ENCODE measurements at places on chromosomes 5 and 9.

GRCh38 chr9:18692268-18692667, 218.3 kb downstream of the ADAMTSL1 start:
- DNase-seq, result no peak

- DNase-seq, result no peak
Measured at GRCh38 chr9:105510024-105510423, 47.9 kb upstream of the FKTN start.

DNA sequence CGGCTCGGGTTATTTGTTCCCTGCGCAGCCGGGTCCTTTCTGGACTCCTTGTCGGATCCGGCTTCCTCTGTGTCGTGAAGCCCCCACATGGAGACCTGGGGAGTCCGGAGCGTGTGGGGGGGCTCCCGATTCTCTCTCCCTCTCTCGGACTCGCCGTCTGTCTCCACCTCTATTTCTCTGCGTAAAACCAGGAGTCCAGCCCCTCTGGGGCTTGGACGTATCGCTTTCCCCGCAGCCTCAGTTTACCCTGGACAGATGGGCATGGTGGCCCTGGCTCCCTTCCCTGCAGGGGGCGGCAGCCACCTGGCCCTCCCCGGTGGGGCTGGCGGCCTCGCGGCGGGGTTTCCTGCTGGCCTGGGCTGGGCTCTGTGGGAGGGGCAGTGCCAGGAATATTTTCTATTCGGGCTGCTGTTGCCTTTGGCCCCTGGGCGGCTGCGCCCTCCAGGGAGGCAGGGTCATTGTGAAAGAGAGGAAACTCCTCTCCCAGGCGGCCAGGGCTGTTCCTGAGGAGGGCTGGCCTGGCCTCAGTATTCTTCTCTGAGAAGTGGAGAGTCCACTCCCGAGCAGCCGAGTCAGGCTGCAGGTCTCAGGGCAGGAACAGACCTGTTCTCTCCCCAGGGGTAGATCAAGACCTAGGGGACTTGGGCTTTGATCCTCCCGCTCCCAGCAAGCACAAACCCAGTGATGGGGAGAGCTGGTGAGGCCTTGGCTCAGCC, 665 bp downstream of the ASS1 start:
- peak; percentile 69 for DNase-seq

DNA sequence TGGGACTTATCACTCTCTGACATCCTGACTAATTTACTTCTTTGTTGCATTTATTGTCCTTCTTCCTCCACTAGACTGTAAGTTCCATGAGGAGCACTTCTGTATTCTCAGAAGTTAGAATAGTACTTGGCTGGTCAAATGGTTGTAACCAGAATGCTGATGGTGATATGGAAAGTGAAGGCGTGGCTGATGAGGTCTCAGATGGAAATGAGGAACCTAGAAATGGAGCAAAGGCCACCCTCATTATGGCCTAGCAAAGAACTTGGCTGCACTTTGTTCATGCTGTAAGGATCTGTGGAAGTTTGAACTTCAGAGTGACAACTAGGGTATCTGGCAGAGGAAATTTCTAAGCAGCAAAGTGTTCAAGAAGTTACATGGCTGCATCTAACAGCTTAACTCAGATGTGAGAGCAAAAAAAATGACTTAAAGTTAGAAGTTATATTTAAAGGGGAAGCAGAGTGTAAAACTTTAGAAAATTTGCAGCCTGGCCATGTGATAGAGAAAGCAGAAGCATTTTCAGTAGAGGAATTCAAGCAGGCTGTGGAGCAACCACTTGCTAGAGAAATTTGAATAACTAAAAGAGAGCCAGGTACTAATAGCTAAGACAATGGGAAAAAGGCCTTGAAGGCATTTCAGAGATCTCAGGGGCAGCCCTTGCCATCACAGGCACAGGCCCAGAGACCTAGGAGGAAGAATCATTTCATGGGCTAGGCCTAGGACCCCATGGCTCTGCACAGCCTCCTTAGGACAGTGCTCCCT, 14.9 kb upstream of the SLC22A5 start:
- DNase-seq, result no peak

GRCh38 chr5:139243425-139243970, 45.3 kb upstream of the SIL1 start:
- DNase-seq, result no peak

DNA sequence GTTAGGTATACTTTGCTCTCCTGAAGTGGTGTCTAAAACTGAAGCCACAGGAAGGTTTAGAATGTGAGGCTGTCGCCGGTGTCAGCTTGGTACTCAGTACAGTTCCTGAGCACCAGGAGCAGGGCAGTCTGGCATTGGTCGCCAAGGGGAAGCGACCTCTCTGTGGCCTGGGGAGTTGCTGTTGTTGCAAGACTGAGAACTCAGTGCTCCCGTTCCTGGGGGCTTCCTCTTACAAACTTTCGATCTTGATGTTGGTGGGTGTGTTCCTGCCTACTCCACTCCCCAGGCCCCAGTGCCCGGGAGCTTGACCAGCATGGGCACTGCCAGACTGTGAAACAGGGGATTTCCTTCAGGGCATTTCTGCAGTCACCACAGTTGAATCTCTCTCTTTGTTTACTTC, 52.4 kb upstream of the PPARGC1B start:
- DNase-seq, result peak; percentile 28

DNA sequence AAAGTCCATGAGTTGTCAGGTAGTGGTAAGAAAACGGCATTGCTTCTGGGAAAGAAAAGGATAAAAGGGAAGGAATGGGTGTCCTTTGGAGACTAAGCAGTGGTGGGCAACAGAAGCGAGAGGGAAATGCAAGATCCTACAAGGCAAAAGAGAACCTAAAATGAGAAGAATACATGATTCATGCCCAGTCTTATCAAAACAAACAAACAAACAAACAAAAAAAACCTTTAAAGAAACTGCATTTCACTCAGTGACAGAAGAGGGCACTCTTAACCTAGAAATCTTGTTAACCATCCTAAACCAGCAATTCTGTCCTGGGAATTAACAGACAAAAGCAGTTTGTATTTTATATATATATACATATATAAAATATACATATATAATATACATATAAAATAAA, 88.5 kb downstream of the SUSD1 start:
- no peak for DNase-seq

GRCh38 chr5:139760066-139761056, 35.2 kb upstream of the PSD2 start:
- no peak for DNase-seq

- DNase-seq, result no peak
Measured at GRCh38 chr5:142461028-142461590, 136.3 kb upstream of the SPRY4 start.

DNA sequence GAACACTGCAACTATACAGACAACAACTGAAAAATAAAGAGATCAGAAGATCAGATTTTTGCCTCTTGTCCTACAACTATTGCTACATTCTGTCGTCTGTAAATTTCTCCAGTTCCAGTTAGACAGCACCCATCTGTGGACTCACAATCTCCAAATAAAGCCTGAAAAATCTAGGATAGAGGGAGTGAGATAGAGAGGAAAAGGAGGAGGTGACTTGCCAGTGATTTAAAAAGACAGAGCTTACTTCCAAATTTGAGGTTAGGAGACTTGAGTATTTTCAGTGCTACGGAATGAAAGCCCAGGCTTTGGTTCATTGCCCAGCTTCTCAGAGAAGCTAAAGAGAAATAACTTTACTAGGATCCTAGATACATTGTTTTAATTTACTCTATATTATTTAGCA, 63.6 kb downstream of the PTCD2 start:
- no peak for DNase-seq

- DNase-seq, result no peak
Measured at GRCh38 chr5:80037366-80037765, 2.2 kb downstream of the THBS4 start.

- no peak for DNase-seq
Measured at GRCh38 chr9:89748021-89748670, 143.3 kb downstream of the GADD45G start.

- peak; percentile 66 for DNase-seq
Measured at GRCh38 chr9:128243215-128244018, 32.4 kb downstream of the GOLGA2 start.

- DNase-seq, result no peak
Measured at GRCh38 chr5:26666371-26666770, 372.0 kb downstream of the CDH9 start.

GRCh38 chr5:86929123-86929766, 311.5 kb downstream of the COX7C start:
- no peak for DNase-seq

DNA sequence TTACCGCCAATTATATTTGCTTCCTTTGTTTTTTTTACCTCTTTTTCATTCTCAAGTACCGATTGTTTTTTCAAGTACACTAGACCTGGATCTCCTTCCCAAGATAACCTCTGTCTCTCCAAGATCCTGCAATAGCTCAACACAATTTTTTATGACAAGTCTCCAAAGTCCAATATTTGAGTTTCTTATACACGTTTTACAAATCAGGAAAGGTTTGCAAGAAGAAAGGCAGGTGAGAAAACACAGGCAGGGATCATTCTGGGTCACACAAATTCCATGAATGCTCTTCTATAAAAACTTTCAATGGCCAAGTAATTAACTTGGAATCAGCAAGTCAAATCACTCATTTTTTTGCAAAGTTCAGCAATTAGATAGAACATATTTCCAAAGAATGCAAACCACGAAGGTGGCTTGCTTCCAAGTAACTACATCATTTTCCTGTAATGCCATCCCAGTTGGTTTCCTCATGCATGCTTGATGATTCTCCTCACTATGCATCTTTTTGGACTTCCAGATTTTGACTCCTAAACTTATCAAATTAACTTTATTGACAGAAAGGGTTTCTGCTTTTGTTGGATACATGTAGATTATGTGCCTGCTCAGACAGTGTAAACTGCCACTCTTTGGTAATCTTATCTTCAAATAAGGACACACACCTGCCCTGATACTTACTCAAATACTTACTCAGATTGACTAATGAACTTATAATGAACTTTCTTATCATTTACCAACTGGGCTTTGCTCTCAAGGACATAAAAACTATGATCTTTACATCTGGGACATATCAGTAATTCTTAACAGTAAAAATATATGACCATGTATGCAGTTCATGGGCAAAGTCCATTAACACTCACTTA, 24.7 kb upstream of the IFNE start:
- no peak for DNase-seq

DNA sequence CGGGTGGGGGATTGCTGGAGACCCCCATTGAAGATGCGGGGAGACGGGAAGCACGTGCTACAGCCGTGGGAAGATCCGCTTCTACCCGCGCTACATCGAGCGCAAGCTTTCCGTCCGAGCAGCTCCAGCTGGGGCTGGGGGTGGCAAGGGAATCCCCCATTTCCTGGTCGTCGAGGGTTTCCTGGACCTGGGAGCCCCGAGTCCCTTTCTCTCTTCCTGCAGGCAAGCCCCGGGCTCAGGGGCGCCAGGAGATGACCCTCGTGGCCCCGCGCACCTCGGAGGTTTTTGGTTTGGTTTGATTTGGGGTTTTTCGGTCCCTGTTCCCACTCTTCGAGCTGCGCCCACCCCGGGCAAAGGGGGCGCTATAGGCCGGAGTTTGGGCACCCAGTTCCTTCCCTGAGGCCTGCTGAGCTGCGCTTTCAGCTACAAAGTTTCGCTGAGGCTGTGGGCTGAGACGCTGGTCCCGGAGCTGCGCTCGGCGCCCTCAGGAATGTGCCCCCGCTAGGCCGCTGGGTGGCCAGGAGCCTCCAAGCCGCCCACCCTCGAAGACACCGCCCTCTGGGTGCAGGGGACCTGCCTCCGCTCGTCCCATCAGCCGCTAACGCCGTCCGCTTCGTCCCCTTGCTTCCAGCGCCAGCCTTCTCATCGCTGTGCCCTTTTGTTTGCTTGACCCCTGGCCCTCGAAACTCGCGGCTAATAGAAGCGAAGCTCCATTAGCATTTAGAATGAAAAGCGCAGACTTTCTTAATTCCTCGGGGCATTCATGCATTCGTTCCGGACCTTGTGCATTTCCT, 2.9 kb downstream of the NR4A3 start:
- DNase-seq, result no peak

GRCh38 chr9:98159790-98160189, 32.6 kb downstream of the CORO2A start:
- no peak for DNase-seq

- DNase-seq, result no peak
Measured at GRCh38 chr9:126383406-126384046, 56.9 kb downstream of the MVB12B start.

All from psoas muscle (tissue), 8 donors.